ENCODE measurements at places on chromosomes 3 and 15. TPM values are rescaled to one million over a fixed set of nuclear protein-coding genes. Genes with fewer than 3 reads are reported as not detected.
A peak's percentile ranks its signal among the peaks of the same experiment; 100 is the strongest.

Gene CHDH
- total RNA-seq: 1.2 TPM

Gene NLGN1
- 8.5 TPM for total RNA-seq

Gene HYAL1
- total RNA-seq: 1.3 TPM

Gene TRH
- 0.13 TPM for total RNA-seq

Gene CHL1
- total RNA-seq: 4.2 TPM

Gene ECE2
- not detected for total RNA-seq

Gene GABRG3
- 0.18 TPM for total RNA-seq

Gene CLDN16
- not detected for total RNA-seq

Gene TRIM59
- total RNA-seq: 10.7 TPM

Gene CCDC54
- total RNA-seq: not detected

Gene UCN2
- total RNA-seq: not detected

Gene RBP2
- total RNA-seq: not detected

Gene CCDC39
- not detected for total RNA-seq

GRCh38 chr3:126845920-126846715 lies 136.8 kb upstream of the PLXNA1 start:
- no peak for DNase-seq

GRCh38 chr15:78527325-78527724 lies 12.9 kb upstream of the PSMA4 start:
- no peak for DNase-seq

DNA sequence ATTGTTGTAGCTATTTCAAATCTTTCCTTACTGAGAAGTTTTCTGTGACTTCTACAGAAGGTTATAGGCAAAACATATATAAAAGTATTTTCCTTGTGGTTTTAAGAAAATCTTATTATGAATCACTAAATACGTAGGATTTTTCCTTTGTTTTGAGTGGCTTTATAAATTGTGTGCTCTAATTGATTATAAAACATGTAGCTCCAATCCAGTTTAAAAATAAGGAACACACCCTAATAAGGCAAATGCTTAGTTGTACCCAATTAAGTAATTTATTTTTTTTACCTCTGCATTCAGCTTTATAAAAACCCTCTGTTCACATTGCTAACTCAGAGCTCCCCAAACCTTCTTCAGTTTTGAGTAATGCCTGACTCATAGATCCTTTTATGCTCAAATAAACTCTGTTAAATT lies 408.0 kb downstream of the NAALADL2 start:
- DNase-seq: no peak

DNA sequence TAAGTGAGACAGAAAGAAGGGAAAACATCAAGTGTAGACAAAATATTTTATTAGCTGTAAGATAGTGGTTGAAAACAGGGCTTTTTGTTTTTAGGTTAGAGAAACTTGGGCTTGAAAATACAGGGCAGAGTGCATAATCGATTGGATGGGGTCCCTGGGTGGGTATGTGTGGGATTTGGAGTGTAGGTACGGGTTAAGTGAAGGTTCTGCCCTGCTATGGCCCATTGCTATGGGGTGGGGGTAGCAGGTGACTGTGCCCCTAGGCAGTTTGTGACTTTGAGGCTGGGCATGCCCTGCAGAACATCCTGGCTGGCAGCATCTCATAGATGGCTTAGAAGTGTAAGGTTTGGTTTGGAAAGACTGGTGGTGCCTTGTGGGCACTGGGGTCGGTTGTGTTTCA lies 3.7 kb upstream of the FAM131A start:
- DNase-seq: no peak

- no peak for DNase-seq
These were observed 3.7 kb downstream of the IFT80 start for GRCh38 chr3:160395297-160395696.

DNA sequence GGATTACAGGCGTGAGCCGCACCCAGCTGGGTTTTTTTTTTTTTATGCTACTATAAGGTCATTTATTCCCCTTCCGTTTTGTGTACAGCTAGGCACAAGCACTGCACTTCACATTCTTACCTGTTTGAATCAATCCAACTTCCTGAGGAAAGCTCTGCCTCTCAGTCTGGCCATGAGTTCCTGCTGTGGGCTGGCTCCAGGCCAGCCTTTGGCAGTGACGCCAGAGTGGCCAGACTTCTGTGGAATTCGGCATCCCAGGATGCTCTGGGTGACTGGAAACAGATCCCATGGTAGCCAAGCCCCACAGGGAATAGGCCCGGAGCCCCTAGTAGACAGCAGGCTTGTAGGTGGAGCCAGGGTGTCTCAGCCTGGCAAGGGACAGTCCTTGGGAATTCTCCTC lies 21.5 kb upstream of the TIMP4 start:
- peak; percentile 32 for DNase-seq

- DNase-seq: peak; percentile 54
These were observed 42.1 kb downstream of the PPCDC start for GRCh38 chr15:75065467-75065850.

- DNase-seq: no peak
These were observed 18.9 kb downstream of the RAP2B start for GRCh38 chr3:153180860-153181372.

DNA sequence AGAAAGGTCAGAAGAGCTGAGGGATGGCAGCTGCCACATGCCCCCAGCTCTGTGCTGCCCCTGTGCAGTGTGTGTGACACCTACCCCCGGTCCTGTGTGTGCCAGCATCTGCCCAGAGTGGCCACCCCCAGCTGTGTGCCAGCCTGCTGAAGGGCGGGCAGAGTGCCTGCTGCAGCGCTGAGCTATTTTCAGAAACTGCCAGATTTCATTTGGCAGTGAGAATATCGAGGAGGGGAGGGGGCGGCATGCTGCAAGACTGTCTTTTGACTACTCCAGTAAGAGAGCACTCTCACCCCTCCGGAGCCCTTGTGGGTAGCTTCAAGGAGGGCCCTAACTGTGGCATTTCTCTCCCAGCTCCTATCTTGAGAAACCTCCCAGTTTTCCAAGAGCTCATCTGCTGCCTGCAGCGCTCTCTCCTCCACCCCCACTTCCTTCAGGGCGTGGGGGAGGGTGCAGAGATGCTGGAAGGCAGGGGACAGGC lies 25.2 kb upstream of the DOCK3 start:
- no peak for DNase-seq

DNA sequence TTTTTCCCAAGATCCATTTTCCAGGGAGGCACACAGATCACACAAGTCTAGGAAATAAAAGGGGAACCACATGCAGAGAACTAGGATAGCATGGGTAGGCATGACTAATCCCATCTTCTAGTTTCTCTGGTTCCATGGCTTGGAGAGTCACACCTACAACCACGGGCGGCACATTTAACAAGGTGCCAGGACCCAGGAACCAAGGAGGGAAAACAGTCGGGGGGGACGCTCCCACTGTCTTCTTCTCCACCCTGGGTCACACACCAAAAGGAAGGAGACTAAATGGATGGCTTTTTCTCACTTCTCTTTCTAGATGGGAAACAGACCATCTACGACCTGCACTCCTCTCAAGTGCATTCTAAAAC lies 4.6 kb upstream of the SMCO1 start:
- DNase-seq: peak; percentile 8

GRCh38 chr15:90036806-90037510 lies 35.8 kb downstream of the ZNF710 start:
- no peak for DNase-seq

- DNase-seq: peak; percentile 82
These were observed 1.1 kb upstream of the ECT2 start for GRCh38 chr3:172749230-172749965.

GRCh38 chr3:103909395-103909794 lies 1457.3 kb upstream of the ALCAM start:
- no peak for DNase-seq

GRCh38 chr15:67521029-67521782 lies at the start of gene C15orf61:
C15orf61 (plus strand) TSS chr15:67521131; CDS start chr15:67521249, 118 bp downstream.
- peak; percentile 94 for DNase-seq

- no peak for DNase-seq
These were observed 60.0 kb downstream of the NMNAT3 start for GRCh38 chr3:139617672-139618268.

DNA sequence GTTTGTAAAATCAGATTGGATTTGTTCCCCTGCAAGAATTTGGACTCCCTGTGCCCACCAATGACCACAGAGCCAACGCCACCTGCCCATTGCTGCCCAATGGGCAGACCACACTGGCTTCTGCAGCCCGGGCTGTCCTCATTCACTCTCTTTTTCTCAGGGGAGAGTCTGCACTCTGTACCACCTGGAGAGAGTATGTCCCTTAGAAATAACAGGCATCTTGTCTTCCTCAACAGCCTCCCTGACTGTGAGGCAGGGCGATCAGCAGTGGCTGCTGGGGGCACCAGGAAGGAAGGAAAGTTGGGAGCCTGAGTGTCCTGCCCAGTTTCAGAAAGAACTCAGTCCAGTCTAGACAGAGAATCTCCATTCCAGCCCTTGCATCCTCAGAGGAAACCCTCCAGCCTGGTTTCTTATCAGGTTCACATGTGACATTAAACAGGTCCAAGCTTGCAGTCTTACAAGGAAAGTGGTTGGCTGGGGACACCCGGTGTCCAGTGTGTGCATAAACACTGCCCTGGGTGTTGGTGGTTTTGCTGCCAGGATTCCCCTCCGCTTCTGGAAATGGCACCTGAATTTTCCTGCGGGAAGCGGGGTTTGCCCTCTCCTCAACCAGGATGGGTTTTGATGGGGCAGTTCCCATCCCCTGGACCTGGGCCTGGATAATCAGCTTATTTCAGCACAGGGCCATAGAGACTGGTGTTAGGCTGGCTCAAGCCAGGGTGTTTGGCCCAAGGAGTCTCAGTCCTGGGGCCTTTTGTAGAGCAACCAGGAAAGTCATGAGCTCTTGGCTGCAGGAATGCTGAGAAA lies 37.2 kb downstream of the SSUH2 start:
- DNase-seq: peak; percentile 88

DNA sequence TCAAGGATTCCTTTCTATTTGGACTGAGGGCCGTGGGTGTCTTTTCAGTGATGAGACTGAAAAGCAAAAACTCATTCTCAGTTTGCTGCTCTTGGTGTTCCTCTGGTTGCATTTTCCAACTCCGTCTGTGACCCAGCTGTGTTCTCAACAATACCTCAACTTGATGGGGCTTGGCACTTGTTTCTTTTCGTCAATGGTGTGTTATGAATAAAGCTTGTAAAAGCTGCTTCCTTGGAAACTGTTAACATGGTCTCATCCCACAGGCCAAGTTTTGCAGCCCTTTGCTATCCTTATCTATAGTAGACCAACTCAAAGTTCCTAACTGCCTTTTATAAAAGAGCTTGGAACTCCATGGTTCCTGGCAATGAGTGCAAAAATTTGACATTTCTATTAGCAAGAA lies 142.5 kb upstream of the UBE2E1 start:
- DNase-seq: peak; percentile 65

GRCh38 chr3:160931474-160931873 lies 173.7 kb downstream of the B3GALNT1 start:
- peak; percentile 68 for DNase-seq

DNA sequence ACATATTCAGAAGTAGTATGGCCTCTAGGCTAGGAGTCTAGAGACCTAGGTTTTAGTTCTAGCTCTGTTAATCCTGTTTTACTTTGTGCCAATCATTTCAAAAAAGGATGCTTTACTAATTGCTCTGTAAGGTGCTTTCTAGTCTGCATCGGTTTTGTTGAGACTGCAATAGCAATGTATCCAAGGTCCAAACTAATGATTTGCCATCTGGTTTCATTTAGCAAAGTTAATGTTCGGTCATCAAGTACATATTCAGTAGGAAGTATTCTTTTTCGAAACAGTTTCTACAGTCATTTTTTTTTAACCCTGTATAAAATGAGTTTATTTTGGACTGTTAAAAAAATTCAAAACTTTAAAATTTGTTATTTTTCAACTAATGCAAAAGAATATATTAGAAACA lies 2.0 kb upstream of the GALK2 start:
- DNase-seq: peak; percentile 81

DNA sequence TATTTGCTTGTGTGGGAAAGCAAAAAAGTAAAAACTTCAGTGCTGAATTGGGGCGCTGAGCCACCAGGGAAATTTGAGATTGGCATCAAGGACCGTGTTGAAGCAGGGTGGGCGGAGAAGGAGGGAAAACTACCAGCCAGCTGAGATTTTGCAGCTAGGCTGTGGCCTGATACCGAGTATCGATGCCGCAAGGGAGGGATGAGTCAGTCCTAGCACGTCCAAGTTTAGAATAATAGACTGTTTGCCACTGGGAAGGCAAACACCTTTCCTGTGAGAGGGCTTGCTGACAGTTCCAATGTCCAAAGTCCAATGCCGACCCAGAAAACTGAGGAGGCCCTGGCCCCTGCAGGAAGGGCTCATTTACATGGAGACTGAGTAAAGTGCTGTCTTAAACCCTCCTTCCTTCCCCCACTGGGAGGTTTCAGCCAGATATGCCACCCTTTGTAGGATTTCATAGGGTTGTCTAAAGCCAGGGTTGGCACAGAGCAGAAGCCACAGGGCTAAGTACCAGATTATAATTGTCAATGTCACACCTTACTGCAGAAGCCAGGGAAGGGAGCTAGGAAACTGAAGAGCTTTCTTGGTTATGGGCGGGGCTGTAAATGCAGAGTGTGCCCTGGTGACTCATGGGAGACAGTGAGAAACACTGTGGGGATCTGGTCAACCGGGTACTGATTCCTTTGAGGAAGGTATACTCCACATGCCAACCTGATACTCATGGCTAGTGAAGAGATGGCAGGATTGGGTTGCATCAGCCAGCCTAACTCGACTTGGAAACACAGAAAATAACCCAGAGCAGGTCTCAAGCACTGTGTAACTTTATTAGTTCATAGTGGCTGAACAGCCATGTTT lies 28.4 kb upstream of the PIK3CB start:
- peak; percentile 16 for DNase-seq

DNA sequence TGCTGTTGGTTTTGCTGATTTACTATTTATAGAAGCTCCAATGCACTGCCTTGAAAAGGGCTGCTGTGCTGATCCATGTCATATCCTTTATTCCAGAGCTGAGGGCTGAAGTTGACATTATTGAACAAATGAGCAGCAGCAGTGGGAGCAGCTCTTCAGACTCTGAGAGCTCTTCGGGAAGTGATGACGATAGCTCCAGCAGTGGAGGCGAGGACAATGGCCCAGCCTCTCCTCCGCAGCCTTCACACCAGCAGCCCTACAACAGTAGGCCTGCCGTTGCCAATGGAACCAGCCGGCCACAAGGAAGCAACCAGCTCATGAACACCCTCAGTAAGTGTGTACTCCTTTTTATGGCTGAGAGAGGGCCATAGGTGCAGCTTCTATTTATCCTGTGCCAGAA lies 8.8 kb downstream of the EAF1 start:
- DNase-seq: no peak
